Left lung (tissue), 14 donors: ENCODE measurements at places on chromosomes 5 and 9. TPM values are rescaled to one million over a fixed set of nuclear protein-coding genes. Genes with fewer than 3 reads are reported as not detected.

FOXI1 gene
- polyA plus RNA-seq, result not detected

DNA sequence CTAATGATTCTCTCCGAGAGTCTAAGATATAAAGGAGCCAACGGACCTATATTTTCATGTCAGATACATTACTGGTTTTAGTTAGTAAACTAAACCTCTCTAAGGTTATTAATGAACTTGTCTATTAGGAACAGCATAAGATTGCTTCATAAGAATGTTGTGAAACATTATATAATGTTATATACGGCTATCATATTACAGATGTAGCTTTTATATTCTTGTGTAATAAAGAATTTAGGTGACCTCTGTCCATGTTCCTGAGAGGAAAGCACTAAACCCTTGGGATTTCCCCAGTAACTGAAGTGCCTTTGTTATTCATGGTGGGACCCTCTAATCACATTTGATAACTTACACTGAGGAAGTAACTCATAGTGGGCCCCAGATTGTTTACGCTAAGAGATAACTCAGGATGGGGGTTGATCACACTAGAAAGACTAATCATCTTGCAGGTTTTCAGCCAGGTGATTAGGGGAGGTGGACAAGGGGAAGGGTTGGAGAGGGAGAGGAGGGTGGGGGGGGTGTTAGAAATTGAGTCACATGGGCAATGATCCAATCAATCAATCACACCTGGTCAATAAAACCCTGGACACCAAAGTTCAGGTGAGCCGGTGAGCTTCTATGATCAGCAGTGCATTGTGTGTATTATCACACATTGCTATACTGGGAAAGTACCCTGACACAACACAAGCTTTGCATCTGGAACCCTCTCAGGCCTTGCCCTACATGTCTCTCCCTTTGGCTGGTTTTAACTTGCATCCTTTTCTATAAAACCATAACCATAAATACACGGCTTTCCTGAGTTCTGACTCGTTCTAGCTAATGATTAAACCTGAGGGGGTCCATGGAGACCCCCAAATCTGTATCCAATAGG is 25.8 kb downstream of the ECPAS start:
- DNase-seq, result no peak

DNA sequence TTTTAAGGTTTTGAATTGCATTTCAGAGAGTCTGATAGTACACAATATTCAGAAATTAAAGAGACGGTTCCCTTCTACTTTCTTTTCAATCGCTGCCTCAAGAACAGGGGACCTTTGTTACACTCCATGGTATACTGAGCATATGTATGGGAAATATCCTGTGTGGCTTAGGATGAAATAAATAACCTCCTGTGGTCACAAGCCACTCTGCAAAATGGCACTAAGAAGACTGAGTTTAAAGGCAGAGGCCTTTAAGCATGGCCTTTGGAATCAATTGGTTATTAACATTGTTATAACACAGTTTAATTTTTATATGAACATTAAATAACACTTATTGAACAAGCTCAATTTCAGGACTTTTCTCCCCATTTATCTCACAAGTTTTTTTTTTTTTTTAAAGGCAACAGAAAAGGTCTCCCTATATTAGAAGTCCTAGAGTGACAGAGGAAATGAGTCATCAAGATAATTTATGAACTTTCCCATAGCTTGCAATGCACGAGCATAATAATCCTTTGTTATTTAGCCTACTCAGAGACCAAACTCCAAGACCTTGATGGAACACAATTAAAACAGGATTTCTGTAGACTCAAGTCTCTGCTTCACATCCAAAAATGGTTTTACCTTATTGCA is 341.9 kb downstream of the TMEM167A start:
- DNase-seq, result no peak

DNA sequence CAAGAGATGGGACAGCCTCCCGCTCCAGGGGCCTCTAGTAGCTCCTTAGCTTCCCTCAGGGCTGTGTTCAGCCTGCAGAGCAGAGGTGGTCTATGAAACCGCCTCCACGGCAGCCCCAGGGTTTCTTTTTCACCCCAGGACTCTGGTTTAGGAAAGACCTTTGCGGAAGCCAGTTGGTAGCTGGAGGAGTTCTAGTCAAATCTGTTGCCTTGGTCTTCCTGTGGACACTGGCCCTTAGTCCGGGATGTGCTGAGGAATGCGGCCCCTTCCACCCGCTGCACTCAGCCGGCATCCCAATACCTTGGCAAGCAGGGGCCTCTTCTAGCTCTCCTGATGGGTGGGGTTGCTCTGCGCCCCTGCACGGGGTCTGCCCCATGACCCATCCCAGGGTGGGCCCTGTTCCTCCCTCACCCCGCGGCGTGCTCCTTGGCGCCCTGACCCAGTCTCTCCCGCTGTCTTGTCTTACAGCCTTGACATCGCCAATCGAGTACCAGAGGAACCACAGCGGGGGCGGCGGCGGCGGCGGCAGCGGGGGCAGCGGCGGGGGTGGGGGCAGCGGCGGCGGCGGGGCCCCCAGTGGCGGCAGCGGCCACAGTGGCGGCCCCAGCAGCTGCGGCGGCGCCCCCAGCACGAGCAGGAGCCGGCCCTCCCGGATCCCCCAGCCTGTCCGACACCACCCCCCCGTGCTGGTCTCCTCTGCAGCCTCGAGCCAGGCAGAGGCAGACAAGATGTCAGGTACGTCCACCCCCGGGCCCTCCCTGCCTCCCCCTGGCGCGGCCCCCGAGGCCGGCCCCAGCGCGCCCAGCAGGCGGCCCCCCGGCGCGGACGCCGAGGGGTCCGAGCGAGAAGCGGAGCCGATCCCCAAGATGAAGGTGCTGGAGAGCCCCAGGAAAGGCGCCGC is 94.3 kb upstream of the OTULINL start:
- DNase-seq, result no peak
